ENCODE measurements at places on chromosomes 5 and 9.

GRCh38 chr5:125480911-125481310, 734.5 kb upstream of the ZNF608 start:
- no peak for DNase-seq

- DNase-seq: no peak
These were observed 219.9 kb downstream of the FSTL4 start for GRCh38 chr5:133392448-133392847.

DNA sequence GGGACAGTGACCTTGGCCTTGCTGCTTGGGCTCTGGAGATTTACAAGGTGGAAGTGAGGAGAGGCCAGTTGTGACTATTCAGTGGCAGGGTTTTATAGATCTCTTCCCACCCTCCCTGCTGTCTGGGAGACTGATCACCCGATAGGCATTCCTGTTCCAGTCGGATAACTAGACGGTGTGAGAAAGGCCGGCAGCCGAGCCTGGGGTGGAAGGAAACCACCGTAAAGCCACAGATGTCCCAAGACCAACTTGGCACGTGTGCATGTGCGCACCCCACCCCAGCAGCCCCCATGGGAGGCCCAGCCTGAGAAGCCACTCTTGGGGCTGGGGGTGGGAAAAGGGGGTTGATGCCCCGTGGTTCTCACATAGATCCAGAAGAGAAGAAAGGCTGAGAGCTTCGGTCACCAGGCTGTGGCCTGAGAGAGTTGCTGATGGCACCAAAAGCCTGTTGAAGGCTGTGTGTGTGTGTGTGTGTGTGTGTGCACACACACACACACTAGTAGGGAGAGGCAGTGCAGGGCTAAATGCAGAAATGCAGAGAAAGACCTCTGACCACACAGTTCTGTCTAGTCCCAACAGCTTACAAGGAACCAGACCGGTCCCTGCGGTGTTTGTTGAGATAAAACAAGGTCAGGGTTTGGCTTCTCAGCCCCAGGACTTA, 225.8 kb downstream of the FANCC start:
- DNase-seq: peak; percentile 38

GRCh38 chr9:34328500-34328986, 525 bp downstream of the KIF24 start:
- DNase-seq: no peak

GRCh38 chr9:4235871-4236804, 63.7 kb downstream of the GLIS3 start:
- DNase-seq: no peak
